NCI-H1105 (cell line): ENCODE measurements at places on chromosomes 1 and 21.

GRCh38 chr21:14058566-14058965 is 152.2 kb downstream of the LIPI start:
- no peak for DNase-seq

- peak; percentile 81 for DNase-seq
Measured at GRCh38 chr1:213507472-213508223, 456.6 kb downstream of the RPS6KC1 start.

GRCh38 chr1:112457241-112457640 is 51.5 kb upstream of the WNT2B start:
- no peak for DNase-seq

GRCh38 chr21:18760247-18760646 is 356.7 kb upstream of the TMPRSS15 start:
- peak; percentile 40 for DNase-seq

- no peak for DNase-seq
Measured at GRCh38 chr1:231415018-231415583, 7.0 kb downstream of the EGLN1 start.

- DNase-seq, result no peak
Measured at GRCh38 chr1:215064327-215064726, 18.2 kb upstream of the KCNK2 start.
